GM18507 (cell line): ENCODE measurements at places on chromosomes 12 and 14.
A peak's percentile ranks its signal among the peaks of the same experiment; 100 is the strongest.

GRCh38 chr12:112597986-112598385, 179.2 kb downstream of the PTPN11 start:
- no peak for DNase-seq

DNA sequence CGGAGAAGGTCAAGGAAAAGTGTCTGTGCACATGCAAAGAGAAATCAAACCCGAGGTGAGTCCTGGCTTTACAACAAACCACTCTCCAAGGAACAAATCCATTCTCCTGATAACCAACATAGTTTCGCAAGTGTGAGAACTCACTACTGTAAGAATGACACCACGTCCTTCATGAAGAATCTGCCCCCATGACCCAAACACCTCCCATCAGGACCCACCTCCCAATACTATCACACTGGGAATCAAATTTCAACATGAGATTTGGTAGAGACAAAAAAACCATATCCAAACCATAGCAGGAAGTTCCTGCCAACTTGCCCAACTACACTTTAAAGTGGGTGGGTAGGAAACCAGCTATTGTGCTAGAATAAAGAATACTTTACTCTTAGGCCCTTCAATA, 2.4 kb upstream of the ERC1 start:
- no peak for DNase-seq

DNA sequence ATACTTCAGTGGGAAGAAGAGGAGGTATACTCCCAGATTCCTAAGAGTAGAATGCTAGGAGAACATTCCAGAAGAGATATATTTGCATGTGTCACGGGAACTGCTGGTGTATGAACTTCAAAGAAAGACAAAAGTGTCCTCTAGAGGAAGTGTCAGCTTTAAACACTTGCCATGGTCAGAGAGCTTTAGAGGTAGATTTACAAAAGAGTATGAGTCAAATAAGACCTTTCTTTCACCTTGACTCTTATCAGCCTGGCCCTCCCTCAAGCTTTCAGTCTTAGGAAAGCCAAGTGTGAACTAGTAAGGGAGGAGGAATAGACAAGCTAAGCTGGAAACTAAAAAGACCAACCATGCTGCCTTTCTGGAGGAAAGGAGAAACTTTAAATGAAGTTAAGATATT, 34.7 kb downstream of the COX8C start:
- DNase-seq, result no peak

GRCh38 chr14:101243587-101244338, 317.5 kb upstream of the DIO3 start:
- no peak for DNase-seq

GRCh38 chr12:17381211-17381610, 708.8 kb downstream of the RERGL start:
- DNase-seq, result no peak

- no peak for DNase-seq
Measured at GRCh38 chr12:104632724-104633201, 176.0 kb downstream of the CHST11 start.

- DNase-seq, result no peak
Measured at GRCh38 chr12:26633591-26634210, 199.3 kb downstream of the ITPR2 start.

DNA sequence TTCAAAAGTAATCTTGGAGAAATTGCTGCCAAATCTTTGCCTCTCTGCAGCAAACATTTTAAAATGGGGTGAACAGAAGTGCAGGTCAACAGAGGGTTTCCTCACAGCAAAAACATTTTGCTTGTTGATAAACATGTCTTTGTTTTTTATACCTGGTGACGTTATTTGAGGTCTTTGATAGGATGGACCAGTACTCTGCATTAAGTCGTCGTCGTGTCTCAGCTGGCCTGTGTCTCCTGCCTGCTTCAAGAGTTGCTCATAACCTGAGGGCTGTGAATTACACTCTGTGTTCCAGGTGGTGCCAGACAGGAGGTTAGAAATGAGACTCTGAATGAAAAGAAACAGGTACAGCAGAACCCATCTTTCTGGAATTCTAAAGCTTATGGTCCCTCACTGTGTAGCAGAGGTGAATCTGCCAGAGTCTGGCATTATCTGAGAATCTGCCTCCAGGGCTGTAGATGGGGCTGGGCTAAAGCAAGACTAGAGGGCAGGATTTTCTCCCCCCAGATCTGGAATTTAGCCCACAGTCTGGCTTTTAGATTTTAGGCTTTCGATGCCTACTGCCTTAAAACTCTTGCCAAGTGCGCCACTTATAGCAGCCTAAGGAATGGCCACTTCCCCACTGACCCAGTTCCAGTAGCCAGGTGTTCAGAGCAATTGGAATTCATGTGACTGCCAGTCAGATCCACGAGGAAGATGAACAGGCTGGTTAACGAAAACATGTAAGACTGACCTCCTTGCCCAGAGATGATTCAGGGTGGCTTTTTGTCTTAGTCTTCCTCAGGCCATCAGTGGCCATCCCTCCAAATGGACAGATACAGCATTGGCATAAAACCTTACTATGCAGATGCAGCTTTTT, 161.2 kb downstream of the PRKCH start:
- no peak for DNase-seq

DNA sequence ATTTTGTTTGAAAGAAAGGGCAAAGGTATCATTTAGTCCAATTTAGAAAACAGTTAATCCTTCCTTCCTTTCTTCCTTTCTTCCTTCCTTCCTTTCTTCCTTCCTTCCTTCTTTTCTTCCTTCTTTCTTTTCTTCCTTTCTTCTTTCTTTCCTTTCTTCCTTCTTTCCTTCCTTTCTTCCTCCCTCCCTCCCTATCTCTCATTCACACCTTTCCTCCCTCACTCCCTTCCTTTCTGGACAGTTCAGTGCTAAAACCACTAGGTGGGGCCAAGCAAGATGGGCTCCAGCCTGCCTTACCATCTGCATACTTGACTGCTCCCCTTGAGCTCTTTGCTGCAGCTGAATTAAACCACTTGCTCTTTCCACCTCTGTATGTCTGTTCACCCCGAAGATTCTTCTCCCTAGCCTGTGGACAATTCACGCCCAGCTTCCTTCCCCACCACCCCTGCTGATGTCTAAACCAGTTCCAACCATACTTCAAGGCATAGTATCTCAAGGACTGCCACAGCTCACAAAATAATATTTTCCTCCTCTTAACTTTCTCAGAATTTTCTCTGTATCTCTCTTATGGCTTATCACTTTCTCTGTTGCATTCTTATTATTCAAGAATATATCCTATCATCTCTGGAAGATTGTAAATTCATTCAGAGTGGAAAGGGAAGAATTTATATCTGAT, 78.0 kb downstream of the DBX2 start:
- no peak for DNase-seq

GRCh38 chr14:39614297-39614923, 182.2 kb upstream of the FBXO33 start:
- no peak for DNase-seq

DNA sequence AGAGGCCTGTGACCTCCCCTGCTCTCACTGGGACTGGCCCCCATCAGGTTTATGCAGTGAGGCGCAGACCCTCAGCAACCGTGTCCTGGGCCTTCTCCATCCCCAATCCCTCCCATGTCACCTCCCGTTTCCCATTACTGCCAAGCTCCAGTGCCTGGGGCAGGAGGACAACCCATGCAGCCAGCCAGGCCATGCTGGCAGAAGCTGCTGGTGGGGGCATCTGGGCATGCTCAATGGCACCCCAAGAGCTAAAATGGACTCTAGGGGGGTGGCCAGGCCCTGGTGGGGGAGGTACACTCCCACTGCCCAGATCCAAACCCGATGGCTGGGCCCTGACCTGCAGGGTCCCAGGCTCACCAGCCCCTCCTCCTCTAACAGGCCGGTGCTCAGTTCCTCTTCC, 20.5 kb upstream of the GPR132 start:
- DNase-seq, result no peak

GRCh38 chr12:65278576-65279368, at the start of gene MSRB3:
TSS of gene MSRB3 (plus strand) at chr12:65278683. CDS start at chr12:65308580, 29,897 bp downstream.
- DNase-seq, result no peak

GRCh38 chr12:29012673-29013072, 136.4 kb upstream of the FAR2 start:
- DNase-seq, result no peak

DNA sequence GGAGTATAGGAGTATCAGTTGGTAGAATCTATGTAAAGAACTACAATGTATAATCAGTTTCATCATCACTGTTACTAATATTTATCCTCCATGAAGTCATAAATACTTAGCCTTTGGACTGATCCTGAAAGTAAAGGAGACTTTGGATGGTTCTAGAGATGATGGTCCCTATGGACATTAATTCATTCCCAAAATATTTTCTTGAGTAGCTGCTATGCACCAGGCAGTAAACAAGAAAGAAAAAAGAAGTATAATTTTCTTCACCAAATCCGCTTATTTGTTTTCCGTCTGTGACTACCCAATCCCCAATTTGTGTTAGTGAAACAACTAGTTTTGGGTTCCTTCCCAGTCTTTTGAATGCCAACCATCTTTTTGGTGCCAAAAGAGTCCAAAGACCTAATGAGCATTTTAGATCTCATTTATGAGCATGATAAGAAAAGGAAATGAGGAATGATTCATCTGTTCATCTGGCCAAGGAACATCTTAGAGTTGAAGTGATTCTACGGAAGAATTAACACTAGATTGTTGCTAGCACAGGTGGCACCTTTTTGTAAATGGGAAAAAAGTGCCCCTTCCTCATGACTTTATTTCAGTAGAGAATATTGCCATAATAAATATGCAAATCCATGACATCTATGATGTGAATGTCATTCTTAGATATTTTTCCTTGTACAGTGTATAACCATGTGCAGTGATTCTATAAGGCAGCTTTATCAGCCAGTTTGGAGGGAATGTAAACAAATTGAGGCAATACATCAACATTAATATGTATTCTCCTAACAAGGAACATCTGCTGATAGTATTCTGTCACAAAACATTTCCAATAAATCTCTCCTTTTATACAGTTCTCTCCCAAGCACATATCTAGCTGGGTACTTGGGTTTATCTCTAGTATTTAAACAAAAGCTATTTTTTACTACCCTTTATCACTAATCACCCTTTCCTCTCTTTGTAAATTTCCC, 85.1 kb upstream of the CCDC91 start:
- DNase-seq, result no peak

DNA sequence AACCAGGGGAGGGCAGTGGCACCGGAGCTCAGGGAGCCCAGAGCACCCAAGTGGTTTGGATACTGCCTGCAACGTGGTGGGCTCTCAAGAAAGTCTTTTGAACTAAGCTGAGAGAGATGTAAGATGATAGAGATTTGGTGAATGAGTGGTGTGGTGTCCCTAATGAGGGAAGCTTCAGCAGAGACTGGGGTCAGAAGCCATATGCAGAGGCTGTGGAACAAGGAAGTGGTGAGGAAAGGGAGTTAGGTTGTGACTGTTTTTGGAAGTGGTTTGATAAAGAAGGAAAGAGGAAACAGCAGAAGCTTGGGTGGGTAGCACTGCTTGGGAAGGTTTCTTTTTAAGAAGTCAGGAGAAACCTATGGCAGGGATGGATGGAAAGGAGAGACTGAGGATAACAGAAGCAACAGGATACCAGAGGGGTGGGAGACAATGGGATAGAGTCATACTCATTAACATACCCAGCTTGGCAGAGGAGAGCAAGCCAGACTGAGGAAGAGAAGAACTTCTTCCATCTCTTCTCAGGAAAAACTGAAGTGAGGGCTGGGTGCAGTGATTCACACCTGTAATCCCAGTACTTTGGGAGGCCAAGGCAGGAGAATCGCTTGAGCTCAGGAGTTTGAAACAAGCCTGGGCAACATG, 24.1 kb downstream of the SLC4A8 start:
- DNase-seq, result no peak

- no peak for DNase-seq
Measured at GRCh38 chr12:114306646-114307045, 99.3 kb downstream of the TBX5 start.

DNA sequence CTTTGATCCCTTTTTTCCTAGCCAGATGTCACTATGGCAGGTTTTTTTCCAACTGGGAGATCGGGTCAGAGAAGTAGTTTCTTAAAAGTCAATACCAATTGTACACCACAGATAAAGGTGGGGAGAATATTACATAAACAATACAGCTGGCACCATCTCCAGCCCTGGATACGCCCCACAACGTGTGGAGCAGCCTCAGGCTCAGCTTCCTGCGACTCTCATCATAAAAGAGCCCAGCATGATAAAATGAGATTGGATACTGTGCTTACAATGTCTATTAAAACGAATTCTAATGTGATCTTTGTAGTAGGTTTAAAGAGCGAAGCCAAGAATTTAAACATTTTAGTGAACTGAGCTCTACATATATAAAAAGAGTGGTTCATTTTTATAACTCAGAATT, 21.5 kb downstream of the EFCAB11 start:
- DNase-seq, result no peak

DNA sequence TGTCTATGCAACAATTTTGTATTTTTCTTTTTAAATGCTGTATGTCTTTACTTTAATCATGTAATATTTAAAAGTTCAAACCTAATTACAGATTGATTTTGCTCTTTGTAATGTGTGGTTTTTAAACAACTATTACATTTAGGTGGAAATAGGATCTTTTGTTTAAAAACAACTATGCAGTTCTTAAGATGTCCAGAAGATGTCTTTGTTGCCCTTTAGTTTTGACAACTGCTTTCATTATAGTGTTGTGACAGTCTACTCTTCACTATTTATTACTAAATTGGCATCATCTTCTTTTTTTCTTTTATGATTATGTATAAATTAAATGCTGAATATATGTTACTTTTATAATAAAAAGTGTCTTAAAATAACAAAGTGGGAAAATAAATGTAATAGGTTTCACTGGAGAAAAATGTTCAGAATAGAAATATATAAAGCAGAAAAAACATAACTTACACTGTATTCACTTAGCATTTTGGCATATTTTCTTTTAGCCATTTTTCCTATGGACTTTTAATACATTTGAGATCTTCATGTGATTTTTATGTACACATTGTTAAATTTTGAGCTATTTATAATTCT, 27.1 kb upstream of the PCNX4 start:
- peak; percentile 4 for DNase-seq

GRCh38 chr12:124008595-124008994, 35.6 kb downstream of the ZNF664 start:
- no peak for DNase-seq
